GM20000 (cell line): ENCODE measurements at places on chromosomes 4 and X.

- no peak for DNase-seq
Observed at GRCh38 chr4:175290401-175290800, 372.2 kb downstream of the ADAM29 start.

DNA sequence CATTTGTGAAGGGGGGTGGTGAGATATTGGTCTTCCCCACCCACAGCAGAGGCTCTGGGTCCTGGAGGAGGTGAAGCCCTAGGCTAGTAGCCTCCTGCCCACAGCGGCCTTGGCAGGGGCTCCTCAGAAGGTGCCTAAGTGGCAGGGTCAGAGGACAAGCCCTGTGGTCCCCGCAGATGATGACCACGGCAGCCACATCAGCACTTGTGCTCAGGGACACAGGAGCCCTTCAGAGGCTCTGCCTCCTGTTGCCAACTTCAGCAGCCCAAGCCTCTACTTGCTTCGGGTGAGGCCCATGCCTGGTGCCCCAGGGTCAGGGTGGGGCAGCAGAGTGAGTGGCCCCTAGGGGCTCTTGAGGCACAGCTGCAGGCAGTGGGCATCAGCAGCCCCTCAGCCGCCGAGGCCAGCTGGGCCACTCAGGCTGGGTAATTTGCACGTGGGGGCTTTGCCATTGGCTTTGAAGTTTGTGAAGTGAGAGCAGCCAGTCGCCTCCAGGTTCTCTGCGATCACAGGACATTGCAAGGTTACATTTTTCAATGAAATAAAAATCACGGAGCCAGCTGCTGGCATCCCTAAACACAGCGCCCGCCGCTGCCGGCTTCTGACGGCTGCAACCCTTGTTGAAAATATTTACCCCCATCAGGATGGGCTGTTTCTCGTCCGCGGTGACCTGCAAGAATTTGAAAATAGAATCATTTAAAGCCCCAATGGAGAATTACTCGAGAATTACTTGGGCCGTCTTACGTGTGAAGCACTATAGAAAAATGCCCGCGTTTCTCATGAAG, 108.5 kb downstream of the HMX1 start:
- no peak for DNase-seq

GRCh38 chrX:141405853-141406492, 163.7 kb upstream of the SPANXC start:
- no peak for DNase-seq

- no peak for DNase-seq
Observed at GRCh38 chr4:109009909-109010308, 247.1 kb upstream of the ETNPPL start.

DNA sequence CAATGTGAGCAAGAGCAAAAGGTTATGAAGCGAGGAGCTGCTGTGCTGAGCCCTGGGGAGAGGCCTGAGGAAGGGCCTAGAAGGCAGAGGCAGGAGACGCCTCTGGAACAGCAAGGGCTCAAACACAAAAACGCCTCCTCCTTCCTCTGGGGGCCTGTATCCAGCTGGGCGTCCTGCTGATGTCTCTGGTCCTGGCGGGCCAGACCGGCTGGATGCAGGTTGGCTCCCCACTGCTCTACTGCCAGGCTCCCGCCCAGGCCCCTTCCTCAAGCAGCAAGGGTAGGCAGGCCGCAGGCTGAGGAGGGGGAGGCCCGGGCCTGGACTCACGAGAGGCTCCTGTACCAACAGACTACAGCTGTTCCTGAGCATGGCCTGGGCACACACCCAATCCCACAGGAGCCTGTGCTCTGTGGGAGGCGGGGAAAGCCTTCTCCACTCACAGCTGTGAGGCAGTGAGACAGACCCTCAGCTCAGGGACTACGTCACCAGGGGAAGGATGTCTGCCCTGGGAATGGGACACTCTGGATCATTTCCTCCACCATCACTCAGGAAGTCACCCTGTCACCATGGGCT, 2.3 kb downstream of the HAUS7 start:
- no peak for DNase-seq

GRCh38 chrX:136635235-136635634, 12.7 kb upstream of the CD40LG start:
- peak; percentile 6 for DNase-seq

DNA sequence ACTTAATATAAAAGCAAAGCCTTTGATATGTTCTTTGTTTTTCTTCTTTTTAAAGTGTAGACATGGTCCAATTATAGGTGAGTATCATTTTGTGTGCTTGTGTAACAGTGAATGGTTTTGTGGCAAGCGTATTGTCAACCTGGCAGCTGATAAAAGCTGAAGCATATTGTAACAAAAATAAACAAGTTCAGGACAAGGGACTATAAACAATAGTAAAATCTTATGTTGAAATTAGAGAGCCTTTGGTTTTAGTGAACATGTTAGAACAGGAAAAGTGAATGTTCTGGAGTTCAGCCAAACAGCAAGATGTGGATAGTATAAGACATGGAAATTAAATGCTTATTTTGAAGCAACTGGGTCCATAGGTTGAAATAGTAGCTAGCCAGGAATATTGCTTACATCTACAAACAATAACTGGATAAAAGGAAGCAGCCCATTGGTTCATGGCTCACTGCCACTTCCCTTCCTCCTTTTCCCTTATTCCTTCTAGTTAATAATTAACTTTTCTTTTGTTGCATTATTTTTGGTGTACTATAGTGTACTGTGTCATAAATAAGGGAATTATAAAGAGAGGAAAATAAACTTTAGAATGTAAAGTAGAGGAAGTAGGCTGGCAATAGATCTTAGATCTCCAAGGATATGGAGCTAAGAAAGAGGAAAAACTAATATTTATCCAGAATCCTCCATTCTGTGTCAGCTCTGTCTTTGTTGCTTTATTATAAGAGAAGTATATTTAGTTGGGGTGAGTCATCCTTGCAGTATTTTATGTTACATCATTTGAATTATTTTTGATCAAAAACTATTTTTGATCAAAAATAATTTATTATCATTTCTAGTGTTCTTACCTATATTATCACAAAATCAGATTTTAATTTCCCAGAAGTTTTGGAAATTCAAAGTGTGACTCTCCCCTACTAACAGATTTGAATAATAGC, 65.6 kb downstream of the MRPL1 start:
- DNase-seq = no peak

DNA sequence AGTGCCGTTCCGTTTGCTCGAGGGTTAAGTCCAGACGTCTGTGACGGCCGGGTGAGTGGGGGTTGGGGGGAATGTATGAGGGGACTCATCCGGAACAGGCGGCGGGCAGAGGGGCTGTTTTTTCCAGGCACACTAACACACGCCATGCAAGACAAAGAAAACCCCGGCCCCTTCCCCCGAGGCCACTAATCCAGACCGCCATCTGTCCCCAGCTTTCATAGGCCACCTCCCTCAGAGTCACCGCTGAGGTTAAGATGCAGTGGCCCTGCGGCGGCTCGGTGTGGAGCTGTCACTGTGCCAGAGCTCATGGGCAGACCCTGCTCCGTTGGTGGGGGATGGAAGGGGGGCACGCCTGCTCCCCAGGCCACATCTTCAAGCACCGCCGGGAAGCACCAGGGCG, 34.1 kb downstream of the SORCS2 start:
- no peak for DNase-seq

GRCh38 chr4:165779950-165780670, 92.9 kb upstream of the TLL1 start:
- no peak for DNase-seq

GRCh38 chrX:70324326-70324725, 34.4 kb downstream of the KIF4A start:
- DNase-seq = no peak
